Activated effector memory CD4-positive, alpha-beta T cell treated with anti-CD3 and anti-CD28 coated beads, Interleukin-2, amount 50 U/mL, for 16 hours (primary cell): ENCODE measurements at places on chromosomes 1 and 21.

- no peak for DNase-seq
Measured at GRCh38 chr1:223682502-223682901, 17.0 kb upstream of the CAPN8 start.

DNA sequence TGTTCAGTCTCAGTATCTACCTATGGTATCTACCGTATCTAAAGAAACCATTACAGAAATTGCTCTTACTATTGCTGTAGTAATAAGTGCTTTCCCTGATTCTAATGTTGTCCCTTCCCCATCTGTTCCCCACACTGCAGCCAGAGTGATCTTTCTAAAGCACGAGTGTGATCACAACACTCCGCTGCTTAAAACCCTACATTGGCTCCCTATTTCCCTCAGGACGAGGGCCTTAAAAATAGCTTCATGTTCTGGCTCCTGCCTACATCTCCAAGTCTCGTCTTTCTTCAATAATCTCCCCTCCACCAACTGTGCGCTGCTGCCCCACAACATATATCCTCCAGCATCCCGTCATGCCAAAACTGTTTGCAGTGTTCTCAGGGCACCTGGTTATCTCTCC is 150.6 kb downstream of the SDCCAG8 start:
- no peak for DNase-seq

DNA sequence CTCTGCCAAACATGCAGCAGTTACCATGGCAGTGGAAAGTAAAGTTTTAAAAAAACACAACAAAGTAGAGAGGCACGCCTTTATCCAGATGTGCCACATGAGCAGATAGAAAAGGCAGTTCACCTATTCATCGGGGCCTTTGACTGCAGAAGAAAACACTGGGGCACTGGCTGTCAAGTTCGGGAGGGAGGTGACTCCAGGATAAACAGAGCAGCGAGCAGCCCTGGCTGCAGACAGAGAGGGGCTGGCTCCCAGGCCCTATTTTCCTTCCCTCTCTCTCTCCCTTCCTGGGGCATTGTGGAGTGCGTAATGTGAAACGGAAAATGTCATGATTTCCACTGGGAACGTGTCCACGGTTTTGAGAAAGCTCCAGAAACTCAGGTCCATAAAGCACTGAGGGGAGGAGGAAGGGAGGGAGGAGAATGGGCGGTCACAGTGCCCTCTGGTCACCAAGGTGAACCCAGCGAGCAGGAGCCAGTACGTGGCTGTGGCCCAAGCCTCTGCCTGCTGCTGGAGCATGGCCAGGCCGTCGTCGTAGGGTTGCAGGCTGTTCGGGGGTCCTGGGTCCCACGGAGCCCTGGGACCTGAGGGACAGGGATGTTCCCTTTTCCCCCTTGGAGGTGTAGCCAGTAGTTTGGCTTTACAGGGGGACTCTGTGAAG is 114.7 kb upstream of the IRF2BP2 start:
- DNase-seq, result peak; percentile 76

DNA sequence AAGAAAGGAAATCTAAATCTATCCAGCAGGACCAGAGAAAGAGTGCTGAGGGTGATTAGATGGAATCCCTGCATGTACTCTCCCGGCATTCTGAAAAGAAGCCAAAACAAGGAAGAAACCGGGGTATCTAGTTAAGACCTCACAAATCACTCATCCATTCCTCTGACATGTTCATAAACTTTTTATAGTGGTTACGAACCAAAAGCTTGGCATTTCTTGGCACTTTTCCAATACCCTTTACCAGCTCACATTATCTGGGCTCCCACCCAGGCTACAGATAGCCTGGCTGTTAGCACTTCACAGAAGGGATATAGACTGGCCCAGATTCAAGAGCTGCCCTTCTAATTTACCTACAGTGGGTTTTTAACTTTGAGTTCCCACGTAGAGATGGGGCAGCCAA is 1.8 kb upstream of the C1orf74 start:
- DNase-seq, result no peak

GRCh38 chr1:30675761-30676160 is 47.6 kb downstream of the MATN1 start:
- DNase-seq, result no peak

GRCh38 chr1:204001166-204001901 is 71.6 kb upstream of the SOX13 start:
- no peak for DNase-seq

- DNase-seq, result no peak
Measured at GRCh38 chr1:233869680-233870079, 34.8 kb upstream of the SLC35F3 start.

- no peak for DNase-seq
Measured at GRCh38 chr1:109091839-109092193, 1.3 kb downstream of the TMEM167B start.

DNA sequence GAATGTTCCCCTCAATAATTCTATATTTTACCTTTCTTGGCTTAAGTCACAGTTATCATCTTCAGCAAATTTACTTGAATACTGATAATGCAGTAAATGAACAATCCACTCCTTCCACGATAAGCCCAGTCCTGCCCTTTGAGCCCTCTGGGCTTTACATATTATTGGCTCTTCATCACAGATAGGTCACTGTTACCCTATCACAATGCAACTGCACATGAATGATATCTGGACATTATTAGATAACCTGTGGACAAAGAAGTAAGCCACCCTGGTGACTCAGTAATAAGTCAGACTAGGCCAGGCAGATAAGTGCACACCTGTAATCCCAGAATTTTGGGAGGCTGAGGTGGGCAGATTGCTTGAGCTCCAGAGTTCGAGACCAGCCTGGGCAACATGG is 69.4 kb downstream of the SPATA6 start:
- no peak for DNase-seq

DNA sequence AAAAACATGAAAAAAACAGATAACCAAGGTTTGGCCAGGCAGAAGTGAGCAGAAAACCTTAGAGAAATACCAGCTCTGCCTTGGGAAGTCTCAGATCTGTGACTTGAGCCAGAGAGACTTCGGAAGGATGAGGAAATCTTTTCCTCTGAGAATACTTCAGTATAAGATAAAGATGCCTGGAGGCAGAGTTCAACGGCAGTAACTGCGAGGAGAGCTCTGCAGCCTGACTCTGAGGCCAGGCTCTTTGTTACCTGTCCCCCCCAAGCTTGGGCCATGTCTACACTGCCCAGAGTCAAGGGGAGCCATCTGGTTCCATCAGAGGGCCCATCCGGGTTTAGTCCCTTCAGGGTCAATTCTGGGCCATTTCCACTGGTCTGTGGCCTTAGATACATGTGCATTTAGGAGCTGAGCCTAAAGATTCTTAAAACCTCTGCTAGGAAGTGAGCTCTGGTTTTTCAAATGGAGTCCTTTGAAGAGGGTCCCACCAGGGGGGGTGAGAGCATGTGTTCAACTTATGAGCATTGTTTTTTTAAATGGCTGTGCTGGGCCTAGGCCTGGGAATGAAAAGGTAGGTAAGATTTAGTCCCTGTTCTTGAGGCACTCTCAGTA is 8.7 kb downstream of the KIRREL1 start:
- DNase-seq, result no peak

- DNase-seq, result no peak
Measured at GRCh38 chr1:26025060-26025459, 3.5 kb downstream of the EXTL1 start.

- DNase-seq, result no peak
Measured at GRCh38 chr1:155971910-155972809, 6.2 kb downstream of the ARHGEF2 start.

DNA sequence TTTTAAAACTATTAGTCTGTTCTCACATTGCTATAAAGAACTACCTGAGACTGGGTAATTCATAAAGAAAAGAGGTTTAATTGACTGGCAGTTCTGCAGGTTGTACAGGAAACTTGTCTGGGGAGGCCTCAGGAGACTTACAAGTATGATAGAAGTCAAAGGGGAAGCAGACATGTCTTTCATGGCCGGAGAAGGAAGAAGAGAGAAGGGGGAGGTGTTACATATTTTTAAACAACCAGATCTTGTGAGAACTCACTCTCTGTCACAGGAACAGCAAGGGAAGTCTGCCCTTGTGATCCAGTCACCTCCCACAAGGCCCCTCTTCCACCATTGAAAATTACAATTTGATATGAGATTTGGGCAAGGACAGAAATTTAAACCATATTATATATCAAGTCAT is 55.9 kb downstream of the CLIC4 start:
- no peak for DNase-seq

DNA sequence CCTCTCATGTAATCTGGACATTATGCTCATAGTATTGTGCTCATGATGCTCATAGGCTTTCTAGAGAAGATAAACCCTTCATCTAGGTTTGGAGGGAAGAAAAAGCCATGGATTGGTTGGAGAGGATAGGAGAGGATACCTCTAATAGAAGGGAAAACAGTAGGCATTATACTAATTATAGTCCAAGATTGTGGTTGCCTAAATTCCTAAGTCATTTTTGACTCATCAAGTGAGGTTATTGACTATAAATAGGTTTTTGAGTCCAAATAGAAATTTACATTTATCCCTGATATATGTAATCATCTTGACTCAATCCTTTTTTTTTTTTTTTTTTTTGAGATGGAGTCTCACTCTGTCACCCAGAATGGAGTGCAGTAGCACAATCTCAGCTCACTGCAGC is 5.0 kb downstream of the SYT11 start:
- DNase-seq, result no peak

DNA sequence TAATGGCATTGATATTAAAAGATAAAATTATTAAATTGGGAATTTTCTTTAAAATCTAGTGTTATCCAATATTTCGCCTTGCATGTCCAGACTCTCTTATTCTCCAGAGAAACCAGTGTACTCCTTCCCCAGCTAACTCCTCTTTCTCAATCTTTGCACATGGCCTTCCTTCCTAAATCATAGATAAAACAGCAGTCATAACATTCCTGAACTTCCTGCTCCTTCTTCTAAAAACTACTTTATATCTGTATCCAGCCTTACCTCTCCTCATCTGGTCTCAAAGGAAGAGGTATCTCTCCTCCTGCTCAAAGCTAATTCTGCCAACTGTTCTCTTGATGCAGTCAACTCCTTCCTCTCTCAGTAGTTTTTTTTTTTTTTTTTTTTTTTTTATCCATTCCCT is 39.5 kb upstream of the NEK7 start:
- DNase-seq, result no peak

GRCh38 chr1:9689011-9689706 is 37.6 kb downstream of the PIK3CD start:
- DNase-seq, result peak; percentile 94
